ENCODE measurements at places on chromosomes 2 and 18.

DNA sequence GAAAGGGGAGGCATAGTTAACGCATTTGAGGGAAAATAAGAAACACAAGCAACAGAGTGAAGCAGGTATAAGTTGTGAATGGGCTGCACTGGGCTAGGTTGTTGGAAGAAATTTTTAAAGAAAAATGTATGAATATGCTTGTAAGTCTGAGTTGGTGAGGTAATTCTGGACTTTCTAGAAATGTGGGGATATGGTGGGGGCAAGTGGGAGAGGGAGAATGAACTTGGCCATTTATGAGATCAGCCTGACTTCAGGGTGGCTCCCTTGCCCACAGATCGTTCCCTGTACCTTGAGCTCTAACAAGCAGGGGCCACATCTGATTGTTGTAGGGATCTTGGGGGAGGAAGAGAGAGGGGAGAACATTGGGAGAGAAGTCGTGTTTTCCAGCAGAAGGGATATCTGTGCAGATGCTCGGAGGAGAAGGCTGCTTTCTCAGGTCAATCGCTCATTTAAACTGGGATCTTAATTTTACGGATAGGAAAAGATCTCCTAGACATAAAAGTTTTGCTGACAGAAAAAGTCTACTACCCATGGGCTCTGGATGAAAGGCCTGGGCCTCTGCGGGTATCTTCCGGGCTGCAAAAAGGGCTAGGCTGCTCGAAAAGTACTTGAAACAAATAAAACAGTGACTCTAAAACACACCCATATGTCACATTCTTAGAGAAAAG is 42.5 kb upstream of the FZD5 start:
- no peak for DNase-seq

GRCh38 chr2:201656740-201657139 is 13.4 kb upstream of the TMEM237 start:
- no peak for DNase-seq

GRCh38 chr2:172039011-172039704 is 39.4 kb downstream of the METAP1D start:
- no peak for DNase-seq

GRCh38 chr2:127083819-127084503 is 23.0 kb downstream of the BIN1 start:
- DNase-seq: no peak

DNA sequence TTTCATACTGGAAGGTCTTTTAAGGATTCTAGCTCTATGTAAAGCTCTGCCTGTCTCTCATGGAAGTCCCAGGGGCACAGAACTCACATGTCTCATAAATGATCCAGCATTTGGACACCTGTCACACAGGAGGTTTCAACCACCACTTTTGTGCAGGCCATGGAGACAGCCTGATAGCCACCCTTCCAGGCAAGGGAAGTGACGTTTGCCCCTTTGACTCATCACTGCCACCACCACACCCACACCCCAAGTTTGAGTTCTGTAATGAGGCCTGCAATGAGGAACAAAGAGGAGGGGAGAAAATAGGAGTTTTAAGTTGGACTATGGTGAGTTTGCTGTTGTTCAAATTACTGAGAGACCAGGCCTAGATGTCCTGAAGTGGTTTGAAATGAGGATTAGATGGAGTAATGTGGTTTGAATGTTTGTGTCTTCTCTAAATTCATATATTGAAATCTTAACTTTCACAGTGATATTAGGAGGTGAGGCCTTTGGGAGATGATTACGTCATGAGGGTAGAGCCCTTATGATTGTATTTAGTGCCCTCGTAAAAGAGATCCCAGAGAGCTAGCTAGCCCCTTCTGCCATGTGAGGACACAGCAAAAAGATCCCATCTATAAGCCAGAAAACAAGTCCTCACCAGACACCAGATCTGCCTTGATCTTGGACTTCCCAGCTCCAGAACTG is 175.3 kb upstream of the EPHA4 start:
- no peak for DNase-seq

GRCh38 chr2:70901227-70902066 is 34.3 kb upstream of the ATP6V1B1 start:
- DNase-seq: no peak

DNA sequence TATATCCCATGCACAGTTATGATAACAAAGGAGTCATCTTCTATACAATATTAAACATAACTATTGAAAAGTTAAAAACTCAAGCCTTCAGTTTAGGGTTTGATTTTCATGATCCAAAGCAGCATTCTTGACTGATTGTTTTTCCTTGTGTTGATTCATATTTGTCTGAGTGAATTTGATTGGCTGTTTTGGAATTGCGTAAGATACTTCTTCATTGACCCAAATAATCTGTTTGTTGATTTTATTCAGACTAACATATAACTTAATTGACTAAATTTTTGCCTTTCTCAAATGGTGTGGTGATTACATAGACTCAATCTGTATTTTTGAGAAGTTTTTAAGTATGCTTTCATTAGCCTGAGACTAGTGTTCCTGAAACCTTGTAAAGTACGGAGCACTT is 305.7 kb upstream of the TNP1 start:
- no peak for DNase-seq

DNA sequence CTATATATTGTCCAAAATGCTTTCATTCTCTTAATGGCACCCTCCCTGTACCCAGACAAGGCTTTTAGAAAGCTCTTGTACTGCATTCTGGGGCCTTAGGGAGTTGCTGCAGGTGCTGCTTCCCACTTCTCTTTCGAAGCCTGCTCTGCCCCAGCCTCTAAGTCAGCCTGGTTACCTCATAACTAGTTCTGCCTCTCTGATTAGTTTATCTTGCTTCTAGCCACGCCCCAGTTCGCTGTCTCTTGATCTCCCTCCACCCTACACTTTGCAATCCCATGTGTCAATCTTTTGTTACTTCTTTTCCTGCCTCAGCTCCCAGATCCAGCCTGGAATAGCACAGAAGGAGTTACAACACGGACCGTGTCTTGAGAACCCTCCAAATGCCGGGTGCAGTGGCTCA is 13.8 kb upstream of the NCOA1 start:
- no peak for DNase-seq

GRCh38 chr2:240561325-240561971 is 1.3 kb downstream of the DUSP28 start:
- no peak for DNase-seq

DNA sequence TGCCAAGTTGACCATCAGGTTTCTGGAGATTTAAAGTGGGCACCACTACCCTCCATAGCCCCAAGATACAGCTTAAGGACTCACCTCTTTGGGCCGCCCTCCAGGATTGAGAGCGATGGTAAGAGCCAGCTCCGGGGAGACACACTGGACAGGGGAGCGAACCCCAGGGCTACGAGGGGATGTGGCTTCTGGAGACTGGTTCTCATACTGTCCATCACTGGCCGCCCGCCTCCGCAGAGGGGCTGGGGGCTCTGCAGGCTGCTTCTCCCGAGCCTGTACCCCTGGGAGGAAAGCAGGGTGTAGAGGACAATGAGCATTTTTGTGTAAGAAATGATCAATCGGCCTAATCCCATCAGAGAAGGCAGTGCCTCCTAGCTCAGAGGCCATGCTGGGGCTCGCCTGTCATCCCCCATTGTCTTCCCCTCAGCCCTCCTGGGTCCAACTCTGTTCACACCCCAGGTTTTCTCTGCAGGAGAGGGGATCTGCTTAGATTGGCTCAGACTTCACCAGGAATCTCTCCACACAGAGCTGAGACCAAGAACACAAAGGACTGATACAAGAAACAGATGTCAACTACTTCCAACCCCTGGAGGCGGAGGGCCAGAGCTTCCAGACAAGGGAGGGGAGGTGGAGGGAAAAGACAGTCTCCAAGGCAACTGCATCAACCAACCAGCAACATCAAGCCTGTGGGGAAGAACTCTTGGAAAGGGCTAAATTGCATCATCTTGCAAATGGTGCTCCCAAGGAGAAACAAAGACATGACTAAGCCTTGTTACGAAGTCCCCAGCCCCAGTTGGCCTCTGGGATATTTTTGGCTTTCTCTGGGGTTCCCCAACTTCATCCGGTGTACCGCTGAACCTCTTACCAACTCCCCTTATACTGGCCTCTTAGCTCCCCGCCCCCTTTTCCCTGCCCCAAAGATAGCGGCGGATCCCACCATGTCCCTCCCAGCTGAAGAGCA is 166.6 kb downstream of the TNS1 start:
- no peak for DNase-seq

- DNase-seq: no peak
Measured at GRCh38 chr2:8740136-8740535, 58.3 kb downstream of the ID2 start.

GRCh38 chr2:202022755-202023154 is 10.9 kb upstream of the FZD7 start:
- DNase-seq: peak; percentile 55

DNA sequence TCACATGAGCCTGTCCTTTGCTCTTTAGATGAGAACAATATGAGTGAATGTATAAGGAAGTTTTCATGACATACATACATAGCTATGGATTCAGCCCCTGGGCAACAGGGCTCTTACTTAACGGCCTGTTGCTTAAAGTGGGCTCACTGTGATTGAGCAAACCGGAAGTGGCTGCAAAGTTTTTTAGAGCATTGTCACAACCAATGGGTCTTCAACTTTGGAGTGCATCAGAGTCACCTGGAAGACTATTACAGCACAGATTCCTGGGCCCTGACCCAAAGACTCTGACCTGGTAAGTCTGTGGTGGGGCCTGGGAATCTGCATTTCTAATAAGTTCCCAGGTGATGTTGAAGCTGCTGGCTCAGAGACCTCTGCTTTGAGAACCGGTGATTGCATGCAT is 106.3 kb upstream of the SEC11C start:
- DNase-seq: no peak
